ENCODE measurements at places on chromosomes 2 and 18. TPM values are rescaled to one million over a fixed set of nuclear protein-coding genes. Genes with fewer than 3 reads are reported as not detected.

- no peak for DNase-seq
Observed at GRCh38 chr2:101380376-101380775, 6.9 kb downstream of the CREG2 start.

GRCh38 chr2:66821168-66821567, 386.2 kb downstream of the MEIS1 start:
- DNase-seq = no peak

Gene HOXD12
- total RNA-seq = not detected

DNA sequence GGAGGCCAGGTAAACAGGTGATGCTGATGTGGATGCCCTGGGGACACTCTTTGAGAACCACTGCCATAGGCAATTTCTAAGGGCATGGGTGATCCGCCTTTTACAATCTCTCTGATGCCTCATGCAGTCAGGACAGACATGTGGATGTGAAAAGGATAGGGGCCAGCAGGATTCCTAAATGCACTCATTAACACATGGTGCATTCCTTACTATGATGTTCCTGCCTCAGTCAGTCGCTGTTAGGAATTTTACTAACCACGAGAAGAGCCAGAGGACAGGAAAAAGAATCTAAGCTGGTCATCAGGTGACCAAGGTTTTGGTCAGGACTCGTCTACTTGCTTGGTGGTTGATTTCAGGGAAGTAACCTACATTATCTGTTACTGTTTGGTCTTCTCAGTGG, 191.0 kb downstream of the ARL4C start:
- no peak for DNase-seq

DNA sequence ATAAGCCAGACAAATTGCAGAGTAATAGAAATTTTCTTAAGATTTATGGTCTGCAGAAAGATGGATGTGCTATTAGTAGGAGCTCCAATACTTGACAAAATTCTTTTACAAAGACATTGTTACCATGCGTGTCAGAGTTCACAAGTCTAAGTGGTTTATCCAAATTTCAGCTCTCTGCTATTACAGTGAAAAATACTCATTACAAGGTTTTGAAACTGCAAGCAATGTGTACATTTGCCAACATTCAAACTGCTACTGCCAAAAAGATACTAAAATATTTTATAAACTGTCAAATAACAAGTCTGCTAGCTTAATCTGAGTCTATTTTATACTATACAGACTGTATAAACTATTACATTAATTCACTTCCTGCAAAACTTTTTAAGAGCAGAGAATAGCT, 1341.5 kb upstream of the ACVR2A start:
- no peak for DNase-seq

- DNase-seq = no peak
Observed at GRCh38 chr18:48023334-48024008, 93.0 kb upstream of the SMAD2 start.

- DNase-seq = no peak
Observed at GRCh38 chr2:60045456-60045855, 508.0 kb downstream of the BCL11A start.

- DNase-seq = no peak
Observed at GRCh38 chr2:12726271-12726670, 9.5 kb downstream of the TRIB2 start.

Gene IL37
- not detected for total RNA-seq
